CD4-positive, alpha-beta T cell (primary cell): ENCODE measurements at places on chromosomes 16 and 17.

GRCh38 chr16:29877266-29877961 lies 14.4 kb upstream of the CDIPT start:
- peak; percentile 44 for DNase-seq

- DNase-seq = no peak
These were observed 16.6 kb upstream of the C16orf74 start for GRCh38 chr16:85767531-85767930.

DNA sequence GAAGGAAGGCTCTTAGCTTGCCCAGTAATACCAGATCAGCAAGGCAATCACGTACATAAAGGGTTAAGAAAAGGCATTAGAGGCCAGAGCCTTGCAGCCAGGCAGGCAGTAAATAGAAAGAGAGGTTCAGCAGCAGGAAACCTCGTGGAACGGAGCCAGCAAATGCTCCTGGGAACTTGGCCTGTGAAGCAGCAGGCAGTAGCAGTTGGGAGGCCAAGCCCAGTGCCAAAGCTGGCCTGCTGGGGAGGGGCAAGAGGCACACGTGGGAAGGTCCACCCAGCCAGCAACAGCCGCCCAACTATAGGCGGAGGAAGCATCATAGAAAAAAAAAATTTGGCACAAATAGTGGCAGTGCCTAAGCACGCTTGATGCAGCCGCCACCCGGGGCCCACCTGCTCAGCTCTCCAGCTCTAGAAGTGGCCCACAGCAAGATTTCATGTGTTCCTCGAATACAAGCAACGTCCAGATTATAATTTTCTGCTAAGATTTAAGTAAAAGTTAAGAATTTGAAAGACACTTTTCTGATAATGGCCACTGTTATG lies 2339.5 kb downstream of the TP53TG3F start:
- no peak for DNase-seq

DNA sequence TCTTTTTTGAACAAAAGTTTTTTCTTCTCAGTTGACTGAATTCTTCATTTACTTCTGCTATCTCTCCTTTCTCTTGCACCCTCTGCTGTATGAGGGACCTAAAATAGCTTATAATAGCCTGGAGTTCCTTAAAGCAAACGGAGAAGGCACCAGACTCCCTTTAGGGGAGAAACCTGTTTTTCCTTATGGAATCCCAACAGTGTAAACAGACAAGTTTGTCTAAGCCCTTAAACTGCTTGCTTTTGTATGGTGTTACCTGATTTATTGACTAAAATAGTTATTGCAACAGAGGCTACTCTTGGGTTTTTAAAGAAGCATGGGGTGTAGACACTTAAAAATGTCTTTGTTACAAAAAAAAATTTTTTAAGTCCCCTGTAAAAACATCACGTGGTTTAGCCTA lies 12.9 kb upstream of the TRIM25 start:
- no peak for DNase-seq

DNA sequence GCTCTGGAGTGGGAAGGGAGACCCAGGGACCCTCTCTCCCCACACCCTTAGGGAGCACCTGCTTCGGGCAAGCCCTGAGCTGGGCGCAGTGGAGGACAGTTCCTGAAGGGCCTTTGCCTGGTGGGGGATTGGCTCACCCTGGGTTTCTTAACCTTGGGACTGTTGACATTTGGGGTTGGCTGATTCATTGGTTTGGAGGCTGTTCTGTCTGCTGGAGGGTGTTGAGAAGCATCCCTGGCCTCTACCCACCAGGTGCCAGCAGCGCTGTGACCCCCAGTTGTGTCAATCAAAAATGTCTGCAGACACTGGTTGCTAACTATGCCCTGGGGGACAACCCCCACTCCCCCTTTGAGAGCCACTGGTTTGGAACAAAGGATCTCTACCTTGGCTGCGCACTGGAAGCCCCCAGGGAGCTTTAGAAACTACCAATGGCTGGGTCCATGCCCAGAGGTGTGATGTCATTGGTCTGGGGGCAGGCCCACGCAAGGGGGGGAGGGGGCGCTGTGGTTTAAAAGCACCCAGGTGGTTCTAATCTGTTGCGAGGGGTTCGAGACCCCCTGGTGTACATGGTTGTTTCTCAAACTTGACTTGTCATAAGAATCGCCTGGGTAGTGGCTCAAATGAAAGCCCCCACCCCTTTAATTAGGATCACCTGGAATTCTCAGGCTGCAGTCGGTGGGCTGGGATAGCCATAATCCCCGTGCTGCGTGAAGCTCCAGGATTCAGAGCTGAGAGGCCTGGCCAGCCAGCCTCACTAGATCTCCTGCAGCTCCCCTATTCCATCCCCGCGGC lies 151.9 kb upstream of the GSE1 start:
- DNase-seq = no peak

DNA sequence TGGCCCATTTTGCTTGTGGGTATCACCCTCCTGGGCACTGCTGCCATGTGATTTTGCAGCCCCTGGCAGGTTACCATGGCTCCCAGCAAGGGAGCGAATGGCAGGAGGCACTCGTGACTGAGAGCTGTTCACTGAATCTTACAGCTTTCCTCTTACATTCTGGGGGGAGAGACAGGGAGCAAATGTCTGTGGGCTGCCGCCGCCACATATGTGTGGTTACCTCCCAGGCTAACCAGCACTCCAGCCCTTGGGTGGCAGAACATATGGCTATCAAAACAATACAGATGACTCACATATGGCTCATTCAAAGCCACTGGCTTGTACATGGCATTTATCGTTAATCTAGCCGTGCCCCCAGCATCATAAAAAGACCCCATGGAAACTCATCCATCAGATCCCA lies 19.8 kb downstream of the GTF3C1 start:
- DNase-seq = no peak

GRCh38 chr17:61065263-61065773 lies 334.3 kb upstream of the TBX2 start:
- DNase-seq = no peak

- peak; percentile 37 for DNase-seq
These were observed 632 bp upstream of the RTN4RL1 start for GRCh38 chr17:2025622-2026309.

DNA sequence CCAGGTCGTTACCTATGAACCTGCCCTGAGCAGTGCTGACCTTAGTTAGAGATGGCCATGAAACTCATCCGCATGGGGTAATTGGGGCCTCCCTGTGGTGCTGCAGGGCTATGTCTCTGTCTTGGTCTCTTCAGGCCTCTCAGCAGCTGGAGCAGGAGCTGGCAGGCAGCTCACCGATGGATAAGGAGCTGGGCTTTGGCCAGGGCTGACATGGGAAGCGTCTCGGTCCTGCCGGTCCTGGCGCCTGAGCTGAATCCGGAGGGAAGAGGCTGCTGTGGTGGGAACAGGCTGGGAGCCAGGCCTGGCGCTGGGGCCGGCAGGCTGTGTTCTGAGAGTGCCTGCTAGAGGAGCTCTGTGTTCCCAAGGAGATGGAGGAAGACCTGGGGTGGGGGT lies 10.1 kb downstream of the IL32 start:
- DNase-seq = no peak

GRCh38 chr16:48603647-48604376 lies 6.2 kb downstream of the N4BP1 start:
- DNase-seq = no peak

GRCh38 chr16:13864689-13865088 lies 55.3 kb upstream of the ERCC4 start:
- no peak for DNase-seq

DNA sequence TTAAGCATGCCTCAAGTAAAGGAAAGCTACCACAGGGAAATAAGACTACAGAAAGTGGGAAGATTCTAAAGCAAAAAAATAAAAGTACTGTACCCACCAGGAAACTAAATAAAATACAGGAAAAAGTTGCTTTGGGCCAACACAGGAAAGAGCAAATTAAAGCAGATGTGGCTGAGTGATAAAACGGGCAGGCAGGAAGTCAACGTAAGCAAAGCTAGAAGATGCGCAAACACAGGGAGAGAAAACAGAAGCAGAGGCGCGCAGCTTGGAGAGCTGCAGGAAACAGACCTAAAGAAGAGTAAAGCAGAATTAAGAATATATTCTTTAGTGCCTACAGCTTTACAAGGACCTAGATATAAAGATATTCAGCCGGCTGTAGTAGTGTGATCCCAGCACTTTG lies 21.7 kb downstream of the USP36 start:
- DNase-seq = peak; percentile 69

DNA sequence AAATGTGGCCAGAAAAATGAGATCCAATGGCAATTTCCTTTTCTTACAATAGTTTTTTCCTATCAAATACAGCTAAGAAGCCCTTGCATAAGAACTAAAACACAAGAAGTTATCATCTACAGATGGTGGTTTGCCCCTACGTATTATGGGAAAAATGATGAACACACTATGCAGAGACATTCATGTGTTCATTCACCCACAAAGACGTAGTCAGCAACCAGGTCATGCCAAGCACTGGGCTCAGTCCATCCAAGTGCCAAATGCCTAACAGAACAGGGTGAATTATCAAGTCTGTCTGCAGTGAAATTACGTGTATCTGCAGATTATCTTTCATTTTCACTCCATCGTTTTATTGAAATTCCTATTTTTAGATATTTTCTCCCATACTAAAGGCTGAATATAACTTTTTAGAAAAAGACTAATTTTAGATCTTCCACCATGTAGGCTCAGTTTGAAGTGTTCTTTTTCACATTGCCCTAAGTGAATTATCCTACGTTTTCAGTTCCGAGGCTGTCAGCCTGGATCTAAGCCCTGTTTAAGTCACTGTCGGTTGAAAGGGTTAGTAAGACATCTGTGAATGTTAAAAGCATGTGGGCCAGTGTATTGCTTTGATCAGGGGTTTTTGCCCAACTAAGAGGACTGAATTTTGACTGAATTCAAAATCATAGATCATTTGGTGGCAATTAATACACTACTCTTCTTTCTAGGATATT lies 78.1 kb upstream of the DHX40 start:
- no peak for DNase-seq

DNA sequence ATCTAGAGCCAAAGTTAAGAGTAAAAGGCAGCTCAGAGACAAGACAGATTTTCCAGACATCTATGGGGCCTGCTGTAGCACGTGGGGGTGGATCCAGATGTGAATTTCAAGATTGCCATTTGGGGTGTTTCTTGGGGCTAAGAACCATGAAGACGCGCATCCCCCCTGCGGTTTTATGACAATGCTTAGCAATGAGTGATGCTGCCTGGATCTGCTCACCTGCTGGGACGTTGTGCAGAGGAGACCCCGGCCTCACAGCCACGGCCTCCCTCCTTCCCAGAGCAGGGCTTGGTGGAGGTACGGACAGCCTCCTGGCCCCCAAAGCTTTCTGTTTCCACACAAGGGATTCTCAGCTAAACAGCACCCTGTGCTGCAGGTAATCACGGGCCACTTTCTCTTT lies 151.5 kb upstream of the DYNLRB2 start:
- no peak for DNase-seq

GRCh38 chr17:81683208-81683583 lies 401 bp downstream of the ARL16 start:
- no peak for DNase-seq

DNA sequence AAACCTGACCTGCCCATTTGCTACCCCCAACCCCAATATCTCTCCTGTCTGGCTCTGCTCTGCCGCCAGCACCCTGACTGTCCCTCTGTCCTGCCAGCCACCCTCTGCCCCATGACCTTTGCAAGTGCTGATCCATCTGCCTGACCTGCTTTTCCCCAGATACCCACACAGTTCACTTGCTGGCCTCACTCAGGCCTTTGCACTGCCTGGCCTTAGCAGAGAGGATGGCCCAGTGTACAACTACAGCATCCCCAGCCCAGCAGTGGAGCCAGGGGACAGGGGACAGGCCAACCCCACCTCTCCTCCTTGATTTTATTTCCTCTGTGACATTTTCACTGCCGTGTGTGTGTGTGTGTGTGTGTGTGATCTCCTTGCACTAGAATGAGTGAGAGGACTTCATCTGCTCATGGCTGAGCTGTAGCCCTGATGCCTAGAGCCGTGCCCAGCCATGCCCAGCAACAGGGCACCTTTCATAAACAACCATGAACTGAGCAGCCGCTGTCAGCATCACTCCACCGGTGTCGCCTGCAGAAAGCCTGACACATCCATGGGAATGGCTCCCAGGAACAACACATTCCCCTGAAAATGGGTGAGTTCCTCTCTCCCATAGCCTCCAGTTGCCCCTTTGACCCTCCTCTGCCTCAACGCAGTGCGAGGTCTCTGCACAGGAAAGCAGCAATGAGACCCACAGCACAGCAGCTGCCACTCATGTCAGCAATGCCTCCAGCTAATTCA lies 36.0 kb upstream of the RBFOX3 start:
- DNase-seq = no peak

DNA sequence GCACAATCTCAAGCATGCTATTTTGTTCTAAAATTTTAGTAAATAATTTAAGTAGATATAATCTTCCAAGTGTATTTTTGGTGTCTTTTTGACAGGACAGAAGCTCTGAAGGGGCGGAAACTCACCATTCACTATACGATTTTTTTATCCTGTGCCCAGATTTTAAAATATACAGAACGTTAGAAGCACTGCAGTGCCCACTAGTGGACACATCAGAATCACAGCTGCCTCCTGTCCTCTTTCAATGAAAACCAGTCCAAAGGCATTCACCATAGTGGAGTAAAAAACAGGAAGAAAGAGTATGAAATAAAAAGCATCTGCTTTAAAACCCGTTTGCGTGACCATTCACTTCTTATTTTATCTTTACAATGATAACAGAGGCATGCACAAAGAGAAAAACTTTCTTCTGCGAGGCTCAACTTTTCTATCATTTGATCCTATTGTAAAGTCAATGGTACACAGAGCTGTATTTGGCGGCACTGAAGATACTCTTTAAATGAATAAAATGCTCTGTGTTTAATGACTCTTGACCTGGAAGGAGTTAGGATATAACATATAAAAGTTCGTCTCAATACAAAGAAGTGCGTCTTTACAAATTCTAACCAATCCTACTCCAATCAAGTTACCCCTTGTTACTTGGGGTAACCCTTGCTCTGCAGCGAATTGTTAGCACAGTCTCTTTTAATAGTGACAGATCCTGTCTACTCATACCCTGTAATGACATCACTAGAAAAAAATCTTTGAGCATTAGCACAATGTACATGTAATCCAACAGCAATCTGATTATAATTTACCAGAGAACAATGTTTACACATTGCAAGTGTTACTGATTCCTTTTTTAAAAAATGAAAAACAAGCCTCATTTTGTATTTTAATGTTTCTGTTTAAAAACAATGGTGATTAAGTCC lies 339.8 kb upstream of the PSMD7 start:
- DNase-seq = peak; percentile 47

- DNase-seq = no peak
These were observed 13.7 kb upstream of the MNT start for GRCh38 chr17:2414446-2415064.

- DNase-seq = peak; percentile 45
These were observed 1.5 kb downstream of the CLDN7 start for GRCh38 chr17:7260651-7261378.

GRCh38 chr16:499924-500323 lies 27.6 kb upstream of the CAPN15 start:
- no peak for DNase-seq

GRCh38 chr17:37770631-37771518 lies 26.0 kb upstream of the HNF1B start:
- DNase-seq = peak; percentile 17

- no peak for DNase-seq
These were observed 34.1 kb downstream of the CBFB start for GRCh38 chr16:67063008-67063407.
